ENCODE measurements at places on chromosomes 5 and 9.

DNA sequence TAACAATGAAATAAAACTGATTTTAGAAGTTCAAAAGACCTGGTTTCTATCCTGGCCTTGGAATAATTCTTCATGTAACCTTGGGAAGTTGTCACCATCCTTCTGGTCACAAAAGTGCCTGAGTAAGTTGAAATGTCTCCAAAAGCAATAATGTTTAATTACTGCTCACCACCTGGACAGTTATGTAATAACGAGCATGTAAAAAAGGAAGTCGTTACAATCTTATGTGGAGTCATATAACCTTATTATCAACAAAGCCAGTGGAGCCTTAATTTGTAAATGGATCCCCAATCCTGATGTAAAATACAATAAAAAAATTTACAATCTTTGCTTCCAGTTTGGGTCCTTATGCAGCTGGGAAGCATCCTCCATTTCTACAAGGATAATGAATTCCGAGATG, 64.2 kb upstream of the GPR151 start:
- no peak for DNase-seq

DNA sequence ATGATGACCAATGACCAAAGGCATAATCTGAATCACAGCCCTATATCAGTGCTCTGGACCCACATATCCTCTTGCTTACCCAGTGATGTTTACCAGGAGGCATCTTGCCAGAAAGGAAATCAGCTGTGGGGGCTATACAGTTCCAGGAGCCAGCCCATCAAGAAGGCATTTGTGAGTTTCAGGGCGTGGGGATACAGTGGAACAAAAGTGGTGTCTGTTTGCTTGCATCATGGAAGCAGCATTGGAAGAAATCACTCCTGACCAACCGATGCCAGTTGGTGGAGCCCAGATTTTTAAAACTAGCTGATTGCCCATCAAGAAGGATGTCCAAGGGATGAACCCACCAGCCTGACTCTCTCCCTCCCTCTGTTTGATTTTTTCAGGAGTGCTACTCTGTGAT, 106.5 kb upstream of the EGFLAM start:
- DNase-seq, result peak; percentile 2

DNA sequence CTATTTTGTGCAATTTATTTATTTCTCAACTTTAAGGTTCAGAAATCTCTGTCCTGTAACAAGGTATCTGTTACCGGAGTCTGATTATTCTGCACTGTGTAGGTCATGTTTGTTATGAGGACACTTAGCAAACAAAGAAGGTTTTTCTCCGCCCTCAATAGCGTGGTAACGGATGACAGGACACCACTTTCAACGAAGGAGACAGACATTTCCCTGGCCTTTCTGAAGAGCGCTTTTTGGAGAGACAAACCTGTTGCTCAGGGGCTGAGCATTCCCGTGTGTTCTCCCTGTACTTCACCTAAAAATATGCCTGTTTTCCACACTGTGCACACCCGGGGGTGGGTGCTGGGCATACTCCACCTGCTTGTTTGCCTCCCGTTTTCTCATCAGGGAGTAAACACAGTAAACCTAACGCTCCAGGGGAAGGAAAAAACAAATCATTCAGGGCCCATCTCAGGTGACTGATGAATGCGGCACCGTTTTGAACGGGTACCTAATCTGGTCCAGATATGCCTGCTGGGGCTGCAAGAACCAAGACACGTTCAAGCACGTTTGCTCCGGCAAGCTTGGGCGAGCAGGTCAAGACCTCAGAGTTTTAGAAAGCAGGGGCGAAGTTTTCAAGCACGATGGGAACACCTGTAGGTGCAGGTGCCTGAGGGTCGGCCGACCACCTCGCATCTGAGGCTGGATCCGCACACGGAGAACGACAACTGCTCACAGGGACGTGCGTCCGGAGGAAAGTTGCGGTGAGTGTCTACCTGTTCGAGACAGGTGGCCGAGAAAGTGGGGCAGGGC, 859 bp downstream of the RETREG1 start:
- DNase-seq, result no peak

DNA sequence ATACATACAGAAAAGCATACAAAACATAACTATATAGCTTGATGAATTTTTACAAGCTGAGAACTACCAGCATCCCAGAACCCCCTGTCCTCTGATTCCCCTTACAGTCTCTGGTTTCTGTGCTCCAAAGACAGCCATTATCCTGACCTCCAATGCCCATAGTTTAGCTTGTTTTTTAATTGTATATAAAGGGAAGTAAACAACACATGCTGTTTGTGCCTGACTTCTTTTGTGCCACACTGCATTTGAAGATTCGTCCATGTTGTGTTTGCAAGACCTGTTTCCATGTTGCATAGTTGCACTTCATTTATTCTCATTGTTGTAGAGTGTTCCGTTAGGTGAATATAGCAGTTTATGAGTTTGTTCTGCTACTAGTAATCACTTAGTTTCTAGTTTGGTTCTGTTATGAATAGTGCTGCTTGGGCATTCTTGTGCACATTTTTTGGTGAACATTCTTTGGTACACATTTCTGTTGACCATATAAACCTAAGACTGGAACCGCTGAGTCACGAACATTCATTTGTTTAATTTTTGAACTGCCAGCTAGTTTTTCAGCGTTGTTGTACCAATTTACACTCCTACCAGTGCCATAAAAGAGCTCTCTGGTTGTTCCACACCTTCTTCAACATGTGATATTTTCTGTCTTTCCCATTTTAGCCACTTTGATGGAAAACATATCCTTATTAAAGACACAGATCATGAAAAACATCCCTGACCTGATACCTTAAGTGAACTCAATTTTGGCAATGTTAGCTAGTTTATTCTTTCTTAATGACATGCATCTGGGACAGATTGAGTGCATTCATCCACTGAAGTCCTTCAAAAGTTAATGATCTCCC, 78.1 kb upstream of the ANXA1 start:
- DNase-seq, result no peak

- DNase-seq, result peak; percentile 100
Measured at GRCh38 chr5:36657563-36657995, 51.2 kb downstream of the SLC1A3 start.

- no peak for DNase-seq
Measured at GRCh38 chr5:72478684-72479083, 28.5 kb downstream of the ZNF366 start.

GRCh38 chr5:87780831-87781760, 368.4 kb upstream of the CCNH start:
- peak; percentile 72 for DNase-seq

- no peak for DNase-seq
Measured at GRCh38 chr9:78905986-78906755, 609.2 kb downstream of the PSAT1 start.

GRCh38 chr5:111720333-111720890, 36.6 kb downstream of the NREP start:
- DNase-seq, result no peak

DNA sequence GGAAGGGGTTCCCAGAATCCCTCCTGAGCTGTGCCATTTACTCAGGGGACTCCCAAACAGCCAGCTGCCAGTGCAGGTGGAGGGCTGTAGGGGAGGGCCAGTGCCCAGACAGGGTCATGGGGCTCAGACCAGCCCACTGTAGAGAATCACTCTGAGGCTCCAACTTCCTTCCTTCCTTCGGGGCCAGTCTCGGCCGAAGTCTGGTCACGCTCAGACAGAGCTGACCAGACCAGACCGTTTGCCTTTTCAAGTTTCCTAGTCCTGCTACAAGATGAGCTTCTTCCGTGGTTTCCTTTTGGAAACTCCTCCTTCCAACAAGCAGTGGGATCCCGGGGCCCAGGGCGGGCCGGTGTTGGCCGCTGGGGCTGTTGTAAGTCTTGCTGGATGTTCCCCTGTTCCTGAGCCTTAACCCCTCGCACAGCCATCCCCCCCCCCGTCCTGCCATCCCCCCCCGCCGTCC, 52.6 kb downstream of the SAR1B start:
- DNase-seq, result no peak

- DNase-seq, result no peak
Measured at GRCh38 chr5:148839960-148840359, 13.5 kb downstream of the ADRB2 start.

DNA sequence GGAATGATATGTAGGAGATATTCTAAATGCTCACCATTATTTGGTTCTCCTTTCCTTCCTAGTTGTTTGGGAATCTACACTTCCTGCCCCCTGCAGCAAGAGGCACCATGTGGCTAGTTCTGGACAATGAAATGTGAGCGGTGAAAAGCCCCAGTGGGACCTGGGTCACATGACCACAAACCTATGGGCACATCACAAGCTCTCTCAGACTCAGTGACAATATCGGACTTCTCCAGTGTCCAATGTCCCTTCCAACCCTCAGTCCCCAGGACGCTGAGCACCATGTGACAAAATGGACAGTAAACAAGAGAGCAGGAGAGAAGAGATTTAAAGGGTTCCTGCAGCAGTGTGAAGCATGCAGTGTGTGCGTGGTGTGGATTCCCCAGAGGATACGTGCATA, 44.6 kb upstream of the FOXE1 start:
- no peak for DNase-seq

DNA sequence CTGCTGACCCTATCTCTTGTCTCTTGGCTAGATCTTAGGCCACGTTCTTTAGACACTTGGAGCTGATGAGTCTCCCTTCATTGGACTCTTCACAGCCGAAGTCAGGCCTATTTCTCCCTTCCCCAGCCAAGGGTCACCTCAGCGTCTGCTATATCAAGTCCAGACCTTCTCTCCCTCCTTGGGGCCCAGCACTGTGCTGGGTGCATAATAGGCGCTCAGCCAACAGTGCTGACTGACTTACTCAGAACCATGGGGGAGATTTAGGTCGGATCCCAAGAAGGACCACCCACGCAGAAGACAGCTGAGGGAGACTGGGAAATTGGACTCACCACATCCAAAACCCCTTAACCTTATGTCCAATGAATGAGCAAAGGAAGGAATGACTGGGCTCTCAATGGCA, 5.6 kb upstream of the AMBP start:
- no peak for DNase-seq

- DNase-seq, result no peak
Measured at GRCh38 chr9:71986900-71987299, 73.5 kb downstream of the C9orf57 start.

- peak; percentile 49 for DNase-seq
Measured at GRCh38 chr9:116860509-116861120, 173.5 kb downstream of the TRIM32 start.

GRCh38 chr5:6676702-6677101, 36.5 kb upstream of the TENT4A start:
- DNase-seq, result peak; percentile 15

DNA sequence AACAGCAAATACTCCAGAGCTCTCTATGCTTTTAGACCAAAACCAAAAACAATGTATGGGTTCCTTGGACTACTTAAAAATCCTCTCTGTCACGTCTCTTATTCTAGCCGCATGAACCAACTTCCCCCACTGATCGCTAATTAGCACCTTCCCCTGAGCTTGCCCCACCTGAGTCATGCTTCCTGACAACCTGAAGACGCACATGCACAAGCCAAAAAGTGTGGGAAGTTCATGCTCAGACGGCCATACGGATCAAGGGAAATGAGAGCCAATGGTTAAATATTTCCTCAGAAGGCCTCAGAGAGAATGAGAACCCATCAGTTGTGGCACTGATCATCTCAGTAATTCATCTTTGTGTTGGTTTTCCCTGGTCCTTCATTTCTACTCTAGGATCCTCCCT, 199.7 kb downstream of the BNC2 start:
- DNase-seq, result no peak

GRCh38 chr5:39475159-39475571, 50.4 kb upstream of the DAB2 start:
- no peak for DNase-seq

DNA sequence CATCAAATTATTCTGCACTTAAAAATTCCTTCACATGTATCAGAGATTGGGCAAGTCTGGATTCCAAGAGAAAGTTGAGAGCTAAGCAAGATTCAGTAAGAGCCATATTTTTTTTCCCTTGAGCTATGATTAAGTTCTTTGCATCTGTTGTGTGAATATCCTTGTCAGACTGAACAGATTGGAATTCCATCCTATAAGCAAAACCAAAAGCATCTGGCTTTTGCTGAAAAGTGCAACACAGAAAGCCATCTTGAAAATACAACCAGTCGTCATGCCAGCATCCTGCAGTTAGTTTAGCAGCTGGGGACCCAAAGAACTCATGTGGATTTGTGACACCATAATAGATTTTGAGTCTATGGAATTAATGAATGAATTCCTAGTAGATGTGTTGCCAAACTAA, 316.9 kb downstream of the MTRR start:
- no peak for DNase-seq

GRCh38 chr5:73233461-73234203, 60.6 kb downstream of the TMEM174 start:
- DNase-seq, result no peak

DNA sequence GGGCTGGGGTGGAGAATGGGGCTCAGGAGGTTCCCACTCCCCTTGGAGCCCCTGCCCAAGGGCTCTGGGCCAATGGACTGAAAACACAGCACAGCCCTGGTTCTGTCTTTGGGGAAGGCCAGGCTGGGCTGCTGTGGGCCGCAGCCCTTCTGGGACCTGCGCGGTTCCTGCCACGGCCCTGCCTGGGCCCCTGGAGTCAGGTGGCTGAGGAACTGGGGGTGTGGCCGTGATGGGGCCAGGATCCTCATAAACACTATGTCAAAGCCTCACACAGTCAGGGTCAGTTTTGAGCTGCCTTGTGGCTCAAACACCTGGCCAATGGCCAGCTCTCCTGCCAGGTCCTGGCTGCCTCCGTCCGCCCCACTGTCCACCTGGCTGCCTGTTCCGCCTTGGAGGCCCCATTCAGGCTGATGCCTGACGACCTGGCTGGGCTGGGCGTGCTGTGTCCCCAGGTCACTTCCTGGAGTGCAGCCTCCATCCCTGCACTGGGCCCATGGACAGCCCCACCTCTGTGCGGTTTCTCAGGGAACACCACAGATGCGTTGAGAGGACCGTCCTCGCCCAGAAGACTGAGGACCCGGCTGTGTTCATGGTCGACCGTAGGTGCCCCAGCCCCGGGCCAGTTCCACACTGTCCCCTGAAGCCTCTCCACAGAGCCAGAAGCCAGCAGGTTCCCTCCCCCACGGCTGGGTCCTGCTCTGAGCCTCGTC, 27.5 kb downstream of the PAEP start:
- DNase-seq, result no peak

DNA sequence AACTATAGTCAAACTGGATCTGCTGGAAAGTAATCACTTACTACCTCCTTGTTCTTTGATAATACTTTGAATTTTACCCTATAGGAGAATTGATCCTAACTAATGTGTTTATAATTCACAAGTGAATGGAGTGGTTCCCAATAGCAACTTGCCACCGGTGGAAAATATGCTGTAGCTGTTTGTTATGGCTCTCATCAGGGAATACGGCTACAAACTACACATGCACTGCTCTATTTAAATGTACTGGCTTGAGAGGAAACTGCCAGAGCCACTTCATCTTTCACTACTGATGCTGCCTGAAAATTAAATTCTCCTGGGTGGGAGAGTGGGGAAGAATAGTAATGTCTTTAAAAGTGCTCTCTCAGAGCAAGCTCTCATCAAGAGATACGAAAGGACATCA, 448.5 kb upstream of the GRAMD2B start:
- DNase-seq, result no peak

- peak; percentile 68 for DNase-seq
Measured at GRCh38 chr9:116144038-116144437, 9.6 kb upstream of the PAPPA start.

- no peak for DNase-seq
Measured at GRCh38 chr5:81355291-81356251, 38.4 kb downstream of the ACOT12 start.

- DNase-seq, result no peak
Measured at GRCh38 chr5:141570655-141571054, 48.1 kb downstream of the DIAPH1 start.
